ENCODE measurements at places on chromosomes 16 and 17. TPM values are rescaled to one million over a fixed set of nuclear protein-coding genes. Genes with fewer than 3 reads are reported as not detected.

Gene RHBDF1
- total RNA-seq, result 62.9 TPM

Gene ALG1
- total RNA-seq, result 38.1 TPM

Gene FKBP10
- total RNA-seq, result 164 TPM

Gene CACNA1G
- 0.28 TPM for total RNA-seq

Gene ORC6
- 27.4 TPM for total RNA-seq

Gene PIK3R5
- not detected for total RNA-seq

Gene OTOP3
- not detected for total RNA-seq

Gene ARL17B
- total RNA-seq, result 35.0 TPM

DNA sequence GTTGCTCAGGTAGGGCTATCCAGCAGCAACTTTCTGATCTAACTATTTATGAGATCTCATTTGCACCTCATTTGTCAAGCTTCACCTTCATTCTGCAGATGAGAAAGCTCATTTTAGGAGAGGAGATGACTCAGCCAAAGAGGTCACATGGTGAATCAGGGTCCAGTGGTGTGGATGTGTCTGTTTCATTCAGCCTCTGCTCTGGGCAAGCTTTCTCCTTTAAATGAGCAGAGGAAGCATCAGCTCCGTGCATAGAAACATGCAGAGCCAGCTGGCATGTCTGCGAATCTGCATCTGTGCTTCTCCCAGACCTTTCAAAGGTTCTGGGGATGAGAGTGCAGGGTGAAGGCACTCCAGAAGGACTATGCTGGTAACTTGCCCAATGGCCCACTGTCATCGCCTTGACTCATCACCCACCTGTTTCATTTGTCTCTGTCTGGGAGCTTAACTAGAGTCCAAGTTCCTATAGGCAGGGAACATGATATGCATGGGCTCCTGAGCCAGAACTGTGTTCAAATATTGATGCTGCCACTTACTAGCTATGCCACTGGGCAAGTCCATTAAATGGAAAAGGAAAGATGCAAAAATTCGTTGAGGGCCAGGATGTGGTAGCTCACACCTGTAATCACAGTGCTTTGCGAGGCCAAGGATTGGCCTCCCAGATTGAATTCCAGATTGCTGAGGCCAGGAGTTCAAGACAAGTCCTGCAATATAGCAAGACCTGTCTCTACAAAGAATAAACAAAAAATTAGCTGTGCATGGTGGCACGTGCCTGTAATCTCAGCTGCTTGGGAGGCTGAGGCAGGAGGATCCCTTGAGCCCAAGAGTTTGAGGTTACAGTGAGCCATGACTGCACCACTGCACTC, 67.1 kb upstream of the NLK start:
- peak overlapping the region; percentile 18 for H3K27ac ChIP-seq
- no peak for DNase-seq
- no peak overlapping the region for H3K4me3 ChIP-seq
- H3K36me3 ChIP-seq, result no peaks in the 10 kb centered on the region

DNA sequence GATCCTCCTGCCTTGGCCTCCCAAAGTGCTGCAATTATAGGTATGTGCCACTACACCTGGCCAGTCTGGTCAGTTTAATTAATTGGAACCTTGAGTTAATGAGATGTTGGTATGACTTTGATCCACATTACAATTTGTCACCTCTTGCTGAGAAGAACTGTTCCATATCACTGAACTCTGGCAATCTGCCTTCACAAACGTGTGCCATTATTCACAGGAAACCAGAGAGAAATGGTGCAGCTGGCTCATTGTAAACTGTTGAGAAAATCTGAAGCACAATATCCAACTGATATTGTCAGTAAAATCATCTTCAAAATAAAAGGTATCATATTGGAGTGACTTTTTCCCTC, 39.3 kb upstream of the YPEL2 start:
- no peak for DNase-seq
- H3K4me1 ChIP-seq, result peaks cover 38% of the 10 kb centered on the region

DNA sequence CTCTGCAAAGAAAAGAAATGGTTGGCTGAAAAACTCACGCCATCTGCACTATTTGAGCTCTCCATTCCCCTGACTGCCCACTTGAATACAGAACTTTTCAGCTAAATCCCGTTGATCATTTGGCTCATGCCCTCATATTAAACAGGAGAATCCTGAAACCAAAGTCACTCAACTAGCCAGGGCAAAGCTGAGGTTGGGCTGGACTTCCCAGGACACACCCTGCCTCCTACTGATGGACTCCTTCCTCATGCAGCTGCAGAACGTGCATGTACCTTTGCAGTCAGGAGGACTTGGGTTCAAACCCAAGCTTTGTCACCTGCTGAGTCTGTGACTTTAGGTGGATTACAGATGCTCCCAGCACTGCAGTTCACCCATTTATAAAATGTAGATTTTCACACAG, 7.7 kb downstream of the ASIC2 start:
- H3K36me3 ChIP-seq, result no peaks in the 10 kb centered on the region
- H3K4me3 ChIP-seq, result no peak overlapping the region
- DNase-seq, result no peak
- H3K4me1 ChIP-seq, result no peaks in the 10 kb centered on the region

DNA sequence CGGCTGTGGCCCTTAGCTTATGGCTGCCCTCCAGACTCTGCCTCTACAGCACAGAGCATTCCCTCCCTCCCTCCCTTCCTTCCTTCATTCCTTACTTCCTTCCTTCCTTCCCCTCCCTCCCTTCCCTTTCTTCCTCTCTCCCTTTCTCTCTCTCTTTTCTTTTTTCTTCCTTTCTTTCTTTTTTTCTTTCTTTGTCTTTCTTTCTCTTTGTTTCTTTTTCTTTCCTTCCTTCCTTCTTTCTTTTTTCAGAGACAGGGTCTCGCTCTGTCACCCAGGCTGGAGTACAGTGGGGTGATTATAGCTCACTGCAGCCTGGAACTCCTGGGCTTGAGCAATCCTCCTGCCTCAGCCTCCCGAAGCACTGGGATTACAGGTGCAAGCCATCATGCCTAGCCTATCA, 11.7 kb downstream of the TMEM92 start:
- peaks cover 6% of the 10 kb centered on the region for H3K36me3 ChIP-seq
- H3K4me3 ChIP-seq, result no peak overlapping the region
- no peak for DNase-seq
- no peak overlapping the region for H3K27ac ChIP-seq
- H3K27me3 ChIP-seq, result no peaks in the 10 kb centered on the region

- no peak overlapping the region for H3K27ac ChIP-seq
- H3K27me3 ChIP-seq, result no peaks in the 10 kb centered on the region
- H3K36me3 ChIP-seq, result no peaks in the 10 kb centered on the region
- H3K4me3 ChIP-seq, result no peak overlapping the region
- no peaks in the 10 kb centered on the region for H3K4me1 ChIP-seq
- DNase-seq, result no peak
These were observed 22.9 kb upstream of the CPPED1 start for GRCh38 chr16:12826559-12826958.

- H3K27me3 ChIP-seq, result peaks cover 91% of the 10 kb centered on the region
- no peak overlapping the region for H3K27ac ChIP-seq
- no peak overlapping the region for H3K4me3 ChIP-seq
- no peaks in the 10 kb centered on the region for H3K36me3 ChIP-seq
- no peaks in the 10 kb centered on the region for H3K4me1 ChIP-seq
These were observed 250.7 kb downstream of the RBFOX3 start for GRCh38 chr17:79360196-79360595.

DNA sequence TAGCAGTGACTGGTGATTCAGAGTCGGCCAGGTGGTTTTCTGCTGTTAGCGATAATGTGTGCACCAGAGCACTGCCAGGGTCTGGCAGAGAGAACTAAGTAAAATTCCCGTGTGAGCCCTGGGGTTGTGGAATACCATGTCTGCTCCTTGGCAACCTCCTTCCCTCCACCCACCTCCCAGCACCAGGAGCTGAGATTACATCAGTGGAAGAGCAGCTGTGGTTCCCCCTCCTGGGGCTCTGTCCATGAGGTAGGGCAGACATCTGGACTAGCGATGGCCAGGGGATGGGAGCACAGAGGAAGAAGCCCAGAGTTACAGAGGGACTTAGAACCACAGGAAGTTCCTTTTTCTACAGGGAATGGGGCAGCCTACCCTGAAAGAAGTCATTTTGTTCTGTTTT, 15.8 kb downstream of the CLEC10A start:
- H3K4me1 ChIP-seq, result peaks cover 18% of the 10 kb centered on the region
- no peak overlapping the region for H3K4me3 ChIP-seq
- H3K27me3 ChIP-seq, result peaks cover 4% of the 10 kb centered on the region
- no peak for DNase-seq
- H3K27ac ChIP-seq, result no peak overlapping the region

GRCh38 chr17:15265131-15265530, at the start of gene PMP22:
PMP22 (minus strand) TSS chr17:15265326; CDS start chr17:15260727, 4,599 bp downstream.
- no peaks in the 10 kb centered on the region for H3K36me3 ChIP-seq
- no peaks in the 10 kb centered on the region for H3K4me1 ChIP-seq
- H3K27me3 ChIP-seq, result peaks cover 17% of the 10 kb centered on the region
- no peak within 1 kb of the TSS for H3K4me3 ChIP-seq

DNA sequence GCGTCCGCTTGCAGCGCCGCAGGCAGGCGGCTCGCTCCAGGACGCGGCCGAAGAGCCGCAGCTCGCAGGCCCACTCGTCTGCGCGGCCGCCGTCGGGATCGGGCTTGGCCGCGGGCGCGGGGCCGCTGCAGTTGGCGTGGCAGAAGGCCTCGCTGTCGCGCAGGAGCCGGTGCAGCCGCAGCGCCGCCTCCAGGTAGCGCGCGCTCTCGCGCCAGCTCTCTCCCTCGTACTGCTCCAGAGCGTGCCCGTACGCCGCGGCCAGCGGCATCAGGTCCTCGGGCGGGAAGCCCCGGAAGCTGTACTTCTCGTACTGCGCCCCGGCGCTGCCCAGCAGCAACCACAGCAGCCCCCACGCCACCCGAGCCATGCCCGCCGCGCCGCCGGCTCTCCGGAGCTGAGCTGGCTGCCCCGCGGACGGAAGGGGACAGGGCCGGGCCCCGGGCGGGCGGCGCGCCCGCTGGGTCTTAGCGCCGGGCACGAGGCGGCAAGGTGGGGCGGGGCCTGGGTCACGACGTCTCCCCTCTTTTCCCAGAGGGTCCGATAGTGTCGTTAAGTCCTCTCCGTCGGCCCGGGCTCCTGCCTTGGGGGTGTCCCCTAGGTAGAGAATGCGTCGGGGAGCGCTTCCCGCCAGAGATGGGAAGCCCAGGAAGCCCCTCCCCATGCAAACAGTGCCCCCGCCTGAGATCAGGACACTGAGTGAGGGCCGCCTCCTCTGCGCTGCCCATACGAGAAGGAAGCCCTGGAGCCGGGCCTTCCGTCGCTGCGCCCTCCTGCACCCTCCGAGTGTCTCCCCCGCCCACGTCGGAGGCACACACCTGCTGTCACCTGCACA, at the start of gene P3H4:
TSS of gene P3H4 (minus strand) at position 401 of the 832 bp plus-strand sequence. CDS start at position 367, 34 bp downstream.
- 0 out of 2 replicates have a peak, but pooled peaks cover 7% of the 10 kb centered on the region for H3K36me3 ChIP-seq
- no peaks in the 10 kb centered on the region for H3K27me3 ChIP-seq
- peak within 1 kb of the TSS; percentile 94 for H3K4me3 ChIP-seq
- H3K4me1 ChIP-seq, result peaks cover 27% of the 10 kb centered on the region
- peak; percentile 82 for DNase-seq
- H3K27ac ChIP-seq, result 0 out of 2 replicates have a peak within 1 kb of the TSS, but pooled peaks have one; percentile 22

DNA sequence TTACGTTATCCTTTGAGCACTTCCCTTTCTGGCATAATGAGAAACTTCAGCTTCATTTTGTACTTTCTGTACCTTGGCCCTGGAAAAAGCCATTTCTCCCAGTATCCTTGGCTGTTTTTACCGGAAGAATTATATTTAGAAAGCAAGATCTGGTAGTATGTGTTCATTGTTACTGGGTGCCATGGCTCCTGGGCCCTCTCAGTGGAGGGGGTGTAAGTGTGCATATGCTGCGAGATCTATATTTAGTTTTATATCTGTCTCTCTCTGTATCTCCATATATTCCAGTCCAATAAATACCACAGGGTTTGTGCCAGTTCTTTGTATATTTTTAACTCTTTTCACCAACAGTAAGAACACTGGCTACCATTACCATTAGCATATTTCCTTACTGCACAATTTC, 17.7 kb downstream of the ATP2C2 start:
- H3K4me3 ChIP-seq, result no peak overlapping the region
- no peaks in the 10 kb centered on the region for H3K36me3 ChIP-seq
- DNase-seq, result no peak

DNA sequence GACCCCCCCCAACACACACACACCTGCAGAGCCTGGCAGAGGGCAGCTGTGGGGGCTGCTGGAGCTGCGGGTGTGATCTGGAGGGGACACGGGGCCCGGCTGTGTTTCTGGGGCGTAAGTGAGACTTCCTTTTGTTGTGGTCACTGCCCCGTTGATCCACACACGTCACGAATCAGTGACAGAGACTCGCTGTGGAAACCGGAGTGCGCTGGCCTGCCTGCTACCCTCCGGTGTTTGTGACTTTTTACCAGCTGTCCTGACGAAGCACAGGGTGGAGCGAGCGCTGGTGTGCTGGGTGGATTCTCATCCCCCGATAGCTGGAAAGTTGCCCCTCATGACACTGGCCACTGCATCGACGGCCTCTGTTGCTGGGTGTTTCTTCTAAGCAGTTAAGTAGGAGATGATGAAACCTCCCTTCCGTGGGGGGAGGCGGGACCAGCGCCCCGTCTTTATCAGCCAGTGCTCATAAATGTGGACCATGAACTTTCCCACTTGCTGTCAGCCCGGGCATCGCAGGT, 2.3 kb downstream of the METRNL start:
- H3K27ac ChIP-seq, result no peak overlapping the region
- DNase-seq, result no peak
- peaks cover 8% of the 10 kb centered on the region for H3K27me3 ChIP-seq
- peak overlapping the region; percentile 54 for H3K4me3 ChIP-seq
- no peaks in the 10 kb centered on the region for H3K36me3 ChIP-seq

DNA sequence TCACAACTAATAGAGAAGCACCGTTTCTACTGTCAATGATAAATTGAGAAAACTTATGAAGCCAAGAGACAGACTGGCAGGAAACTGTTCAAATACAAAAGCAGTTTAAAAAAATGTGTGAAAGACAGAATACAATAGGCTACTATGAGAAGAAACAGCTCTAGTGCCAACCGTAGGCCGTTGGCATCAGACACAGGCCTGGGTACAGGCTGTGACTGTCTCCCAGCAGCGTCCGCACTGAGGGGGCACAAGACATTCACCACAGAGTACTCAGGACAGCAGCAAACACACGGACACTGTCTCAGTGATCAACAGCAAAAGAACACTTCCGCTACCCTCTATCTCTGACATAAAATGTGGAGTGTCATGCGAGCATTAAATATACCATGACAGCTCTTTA, 7.8 kb upstream of the C1QBP start:
- H3K36me3 ChIP-seq, result peaks cover 11% of the 10 kb centered on the region
- H3K27ac ChIP-seq, result no peak overlapping the region
- no peak overlapping the region for H3K4me3 ChIP-seq
- DNase-seq, result no peak
- no peaks in the 10 kb centered on the region for H3K4me1 ChIP-seq

- no peak overlapping the region for H3K27ac ChIP-seq
- H3K36me3 ChIP-seq, result no peaks in the 10 kb centered on the region
- H3K4me1 ChIP-seq, result no peaks in the 10 kb centered on the region
- H3K27me3 ChIP-seq, result no peaks in the 10 kb centered on the region
- H3K4me3 ChIP-seq, result no peak overlapping the region
- DNase-seq, result no peak
These were observed 69.6 kb downstream of the RNF213 start for GRCh38 chr17:80330276-80330675.

DNA sequence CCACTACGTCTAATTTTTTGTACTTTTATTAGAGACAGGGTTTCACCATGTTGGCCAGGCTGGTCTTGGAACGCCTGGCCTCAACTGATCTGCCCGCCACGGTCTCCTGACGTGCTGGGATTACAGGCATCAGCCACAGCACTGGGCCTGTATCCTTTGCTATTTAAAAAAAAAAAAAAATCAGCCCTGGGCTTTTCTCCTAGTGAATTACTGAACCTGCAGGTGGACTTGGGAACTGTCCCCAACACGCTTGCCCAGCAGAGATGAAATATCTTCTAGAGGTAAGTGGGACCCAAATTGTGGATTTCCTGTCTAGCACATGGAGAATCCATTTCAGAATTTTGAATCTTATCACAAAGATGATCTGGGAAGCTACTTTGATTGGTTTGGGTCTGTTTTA, 14.8 kb downstream of the CNOT1 start:
- H3K36me3 ChIP-seq, result peaks cover 11% of the 10 kb centered on the region
- no peaks in the 10 kb centered on the region for H3K27me3 ChIP-seq
- no peak overlapping the region for H3K4me3 ChIP-seq
- no peaks in the 10 kb centered on the region for H3K4me1 ChIP-seq
- H3K27ac ChIP-seq, result no peak overlapping the region
- no peak for DNase-seq

Data from PC-9 (cell line).